ENCODE measurements at places on chromosomes 7 and 10.
A peak's percentile ranks its signal among the peaks of the same experiment; 100 is the strongest.

DNA sequence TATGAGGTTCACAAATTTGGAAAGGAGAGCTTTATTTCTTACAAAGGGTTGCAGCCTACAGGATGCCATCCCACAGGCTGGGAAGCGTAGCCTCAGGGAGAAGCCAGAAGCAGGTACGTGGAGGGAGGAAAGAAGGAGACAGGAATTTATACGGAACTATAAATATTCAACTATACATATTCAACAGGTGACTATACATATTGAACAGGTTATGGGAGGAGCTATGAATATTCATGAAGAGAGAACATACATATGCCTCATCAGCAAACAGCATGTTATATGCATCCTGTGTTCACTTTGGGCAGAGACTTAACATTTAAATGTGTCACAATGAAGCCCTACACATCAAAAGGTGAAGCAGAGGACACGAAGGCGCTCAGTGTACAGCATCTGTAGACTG is 40.5 kb upstream of the LMTK2 start:
- DNase-seq, result no peak

DNA sequence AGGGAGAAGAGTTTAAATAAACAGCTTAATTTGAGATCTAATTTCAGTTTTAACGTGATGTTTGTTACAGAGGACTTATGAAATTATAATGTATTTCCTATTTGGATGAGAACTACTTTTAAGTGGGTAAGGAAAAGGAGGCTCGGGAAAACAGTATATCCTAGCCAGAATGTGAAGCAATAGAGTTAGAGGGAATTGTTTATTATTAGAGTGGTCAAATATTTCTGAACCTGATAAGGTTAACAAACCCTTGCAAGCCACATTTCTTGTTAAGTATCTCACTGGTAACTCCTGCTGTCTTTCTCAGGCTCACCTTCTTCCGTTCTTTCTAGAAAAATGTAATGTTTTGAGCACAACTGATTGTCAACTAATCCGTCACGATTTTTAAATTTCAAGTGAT is 335.1 kb upstream of the MBL2 start:
- no peak for DNase-seq

GRCh38 chr7:157667261-157667660 is 330.5 kb downstream of the DNAJB6 start:
- DNase-seq, result no peak

DNA sequence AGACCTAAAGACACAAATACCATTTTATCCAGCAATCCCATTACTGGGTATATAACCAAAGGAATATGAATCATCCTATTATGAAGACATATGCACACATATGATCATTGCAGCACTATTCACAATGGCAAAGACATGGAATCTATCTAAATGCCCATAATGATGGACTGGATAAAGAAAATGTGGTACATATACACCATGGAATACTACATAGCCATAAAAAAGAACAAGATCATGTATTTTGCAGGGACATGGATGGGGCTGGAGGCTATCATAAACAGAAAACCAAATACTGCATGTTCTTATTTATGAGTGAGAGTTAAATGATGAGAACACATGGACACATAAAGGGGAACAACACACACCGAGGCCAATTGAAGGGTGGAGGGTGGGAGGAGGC is 3.8 kb downstream of the MACC1 start:
- no peak for DNase-seq

- DNase-seq, result no peak
Observed at GRCh38 chr10:61588770-61589211, 73.9 kb upstream of the CABCOCO1 start.

DNA sequence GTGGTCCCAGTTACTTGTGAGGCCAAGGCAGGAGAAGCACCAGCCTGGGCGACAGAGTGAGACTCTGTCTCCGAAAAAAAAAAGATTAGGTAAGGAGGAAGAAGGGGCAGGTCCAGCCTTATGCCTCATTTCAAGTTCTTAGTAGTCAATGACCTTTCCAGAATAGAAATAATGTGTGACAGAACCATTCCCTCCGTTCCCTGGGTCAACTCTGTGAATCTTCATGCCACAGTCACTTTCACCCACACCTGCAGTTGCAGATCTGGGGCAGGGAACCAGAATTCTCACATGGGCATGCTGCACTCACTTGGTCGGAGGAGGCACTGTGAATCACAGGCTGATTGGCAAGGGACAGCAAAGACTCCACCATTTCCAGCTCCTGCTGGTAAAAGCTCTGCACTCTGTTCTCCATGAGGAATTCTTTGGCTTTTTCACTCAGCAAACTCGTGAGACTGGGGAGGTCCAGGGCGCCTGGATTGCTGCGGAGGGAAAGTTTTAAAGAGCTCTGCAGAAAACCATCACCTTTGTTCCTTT is 20.7 kb downstream of the STN1 start:
- no peak for DNase-seq

GRCh38 chr10:87915406-87915805 is 52.0 kb downstream of the PTEN start:
- no peak for DNase-seq

DNA sequence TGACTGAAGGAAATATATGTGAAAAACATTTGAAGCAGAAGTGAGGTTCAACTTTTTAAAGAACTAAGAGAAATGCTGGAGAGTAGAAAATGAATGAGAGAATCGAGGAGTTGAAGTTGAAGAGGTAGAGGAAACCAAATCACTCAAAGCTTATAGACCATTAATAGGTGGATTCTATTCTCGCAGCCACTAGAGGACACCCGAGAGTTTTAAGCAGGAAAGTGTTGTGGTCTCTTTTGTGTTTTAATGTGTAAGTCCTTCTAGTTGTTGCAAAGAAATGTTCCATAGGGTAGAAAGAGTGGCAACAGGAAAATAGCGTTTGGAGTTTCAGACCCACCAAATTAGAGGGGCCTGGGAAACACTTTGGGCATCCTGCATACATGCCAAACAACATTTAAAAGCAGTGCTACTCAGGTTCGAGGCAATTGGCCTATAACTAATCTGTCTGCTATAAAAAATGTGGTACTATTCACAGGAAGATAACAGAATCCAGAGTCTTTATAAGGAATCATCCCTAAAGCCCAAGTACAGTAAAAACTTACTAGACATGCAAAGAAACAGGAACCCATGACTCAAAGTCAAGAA is 75.3 kb upstream of the TAS2R16 start:
- DNase-seq, result no peak

DNA sequence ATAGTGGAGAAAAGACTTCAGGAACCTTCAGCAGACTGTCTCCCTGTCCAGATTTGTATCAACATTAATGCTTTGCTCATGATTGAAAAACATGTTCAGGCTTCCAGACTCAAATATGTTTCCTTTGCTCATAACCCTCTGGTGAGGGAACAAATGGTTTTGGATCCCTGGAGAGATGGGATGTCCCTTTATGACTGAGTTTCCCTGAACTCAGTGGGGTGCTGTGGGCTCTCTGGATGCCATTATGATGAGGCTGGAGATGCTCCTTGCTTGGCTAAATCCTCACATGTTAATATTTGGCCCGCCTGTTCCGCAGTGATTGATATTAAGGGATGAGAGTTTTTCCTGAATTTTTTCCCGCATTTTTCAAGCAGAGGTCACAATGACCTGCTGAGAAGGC is 749.4 kb downstream of the SUGCT start:
- no peak for DNase-seq

DNA sequence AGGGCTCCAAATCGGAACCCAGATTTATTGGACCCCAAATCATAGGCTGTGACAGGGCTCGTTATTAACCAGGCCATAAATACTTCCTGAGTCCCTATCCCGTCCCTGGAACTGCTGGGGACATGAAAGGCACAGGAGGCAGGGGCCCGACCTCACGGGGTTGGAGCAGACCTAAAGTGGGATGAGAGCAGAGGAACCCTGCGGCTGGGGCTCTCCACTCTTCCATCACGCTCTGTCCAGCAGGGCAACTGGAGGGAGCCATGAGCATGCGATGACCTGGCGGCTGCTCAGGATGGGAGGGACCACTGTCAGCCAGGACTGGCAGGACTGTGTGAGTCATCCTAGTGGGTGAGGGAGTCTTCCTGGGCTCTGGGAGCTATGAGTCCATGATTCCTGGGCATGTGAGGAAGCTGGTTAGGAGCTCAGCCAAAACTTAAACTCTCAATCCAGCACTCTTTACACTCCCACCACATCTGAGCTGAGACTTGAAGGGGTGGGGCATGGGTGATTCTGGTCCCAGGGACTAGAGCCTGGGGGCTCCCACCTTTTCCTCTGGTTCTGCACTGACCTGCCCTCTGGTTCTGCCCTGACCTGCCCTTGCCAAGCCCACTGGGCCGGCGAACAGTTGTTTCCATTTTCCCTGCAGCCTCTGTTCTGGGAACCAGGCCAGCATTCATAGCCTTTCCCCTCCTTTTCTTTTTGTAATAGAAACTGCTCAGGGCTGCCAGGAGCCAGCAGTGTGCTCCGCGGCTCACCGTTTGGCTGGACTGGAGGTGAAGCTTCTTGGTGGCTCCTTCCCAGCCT is 47.1 kb downstream of the SYPL1 start:
- DNase-seq, result no peak

DNA sequence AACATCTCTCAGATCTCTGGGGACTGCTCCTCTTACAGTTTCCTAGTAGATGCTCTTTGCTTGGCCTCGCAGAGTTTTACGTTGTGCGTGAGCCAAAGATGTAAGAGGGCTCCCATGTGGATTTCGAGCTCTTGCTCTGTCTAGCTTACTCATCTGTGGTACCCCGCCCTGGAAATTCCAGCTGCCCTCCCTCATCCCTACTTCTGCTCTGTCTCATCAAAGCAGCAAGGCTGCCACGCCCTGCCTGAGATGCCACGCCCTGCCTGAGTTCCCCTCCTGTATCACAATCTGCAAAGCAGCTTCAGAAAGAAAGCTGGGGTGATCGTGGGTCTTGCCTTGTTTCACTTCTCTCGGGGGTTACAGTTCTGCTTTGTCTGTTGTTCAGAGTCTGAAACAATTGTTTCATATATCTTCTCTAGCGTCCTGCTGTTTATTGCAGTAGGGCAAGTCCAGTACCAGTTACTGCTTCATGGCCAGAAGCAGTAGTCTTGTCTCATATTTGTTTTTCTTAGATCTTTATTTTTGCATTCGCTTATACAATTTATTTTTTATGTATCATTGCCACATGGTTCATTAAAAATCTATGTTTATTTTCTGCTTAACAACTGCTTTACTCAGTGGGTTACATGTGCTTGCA is 36.1 kb upstream of the CCNY start:
- peak; percentile 34 for DNase-seq

- no peak for DNase-seq
Observed at GRCh38 chr10:24463611-24464426, 254.9 kb downstream of the KIAA1217 start.

GRCh38 chr7:32879460-32879859 is 12.1 kb downstream of the KBTBD2 start:
- DNase-seq, result peak; percentile 68

DNA sequence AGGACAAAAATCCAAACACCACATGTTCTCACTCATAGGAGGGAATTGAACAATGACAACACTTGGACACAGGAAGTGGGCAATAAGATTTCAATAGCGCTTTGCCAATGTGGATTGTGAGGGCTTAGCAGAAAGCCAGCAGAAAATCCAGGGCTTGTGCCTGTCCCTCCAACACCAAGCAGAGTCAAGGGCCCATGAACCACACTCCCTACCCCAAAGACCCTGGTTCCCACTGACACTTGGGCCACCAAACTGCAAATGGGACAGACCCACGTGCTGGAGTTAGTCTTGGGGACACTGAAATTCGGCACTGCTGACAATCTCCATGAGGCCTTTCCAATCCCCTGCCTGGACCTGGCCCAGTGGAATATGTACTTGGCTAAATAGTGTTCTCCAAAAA is 67.0 kb downstream of the GRID1 start:
- no peak for DNase-seq

DNA sequence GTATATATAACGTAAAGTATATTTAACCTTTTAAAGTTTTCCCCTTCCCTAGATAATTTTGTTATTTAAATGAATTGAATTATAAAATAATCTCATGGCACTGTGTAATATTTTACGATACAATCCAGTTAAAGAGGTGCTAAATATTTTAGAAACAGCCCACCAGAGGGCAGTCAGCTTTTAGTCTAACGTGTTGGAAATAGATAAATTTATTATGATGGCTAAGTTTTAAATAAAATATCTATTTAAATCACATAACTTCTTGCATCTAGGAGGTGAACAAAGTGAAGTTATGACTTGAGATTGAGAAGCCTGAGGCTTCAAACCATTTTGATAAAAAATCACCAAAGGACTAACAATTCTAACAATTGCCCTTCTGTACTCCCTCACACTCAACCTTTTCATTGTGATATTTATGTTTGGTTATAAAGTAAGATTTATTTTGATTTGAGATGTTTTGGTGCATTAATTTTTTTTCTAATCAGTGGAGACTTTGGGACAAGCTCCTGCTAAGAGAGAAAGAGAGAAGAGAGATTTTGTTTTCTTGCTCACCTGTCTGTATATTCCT is 171.5 kb upstream of the SP4 start:
- peak; percentile 70 for DNase-seq

- DNase-seq, result no peak
Observed at GRCh38 chr10:24694086-24694485, 29.6 kb downstream of the ARHGAP21 start.

DNA sequence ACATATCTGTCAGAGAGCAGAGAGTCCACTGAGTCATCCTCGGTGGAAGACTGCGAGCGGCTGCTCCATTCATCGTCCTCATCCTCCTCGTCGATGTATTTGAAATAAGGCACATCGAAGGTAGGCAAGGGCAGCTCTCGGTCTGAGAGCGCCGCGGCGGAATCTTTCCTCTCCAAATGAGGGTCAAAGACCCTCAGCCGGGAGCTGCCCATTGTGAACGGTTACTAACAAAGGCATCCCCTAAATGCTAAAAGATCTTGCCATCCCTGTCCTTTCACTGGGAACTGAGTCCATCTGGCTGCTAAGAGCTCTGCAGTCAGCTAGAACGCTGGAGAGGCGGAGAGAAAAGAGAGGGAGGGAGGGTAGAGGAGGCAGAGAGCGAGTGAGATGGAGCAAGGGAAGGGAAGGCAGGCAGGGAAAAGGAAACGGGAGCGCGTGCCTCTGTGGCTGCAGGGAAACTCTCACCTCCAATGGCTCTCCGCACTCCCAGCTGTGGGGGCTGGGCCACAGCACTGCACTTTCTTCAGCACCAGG is 163.4 kb downstream of the RAPGEF5 start:
- DNase-seq, result no peak

DNA sequence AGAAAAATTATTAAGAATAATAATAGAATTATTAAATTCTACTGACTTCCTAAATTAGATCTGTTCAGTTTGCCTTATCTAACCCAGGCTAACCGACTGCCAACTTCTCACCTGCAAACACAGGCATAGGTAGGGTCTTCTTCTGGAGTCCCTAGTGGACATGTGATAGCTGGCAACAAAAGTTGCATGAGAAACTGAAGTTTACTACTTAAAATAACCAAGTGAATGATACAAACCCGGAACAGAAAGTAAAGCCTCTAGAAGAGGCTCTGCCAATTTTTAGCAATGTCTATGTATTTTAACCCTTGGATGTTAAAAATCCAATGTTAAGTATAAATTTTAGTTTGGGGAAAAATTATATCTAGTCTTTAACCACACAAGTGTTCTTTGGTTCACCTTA is 37.6 kb downstream of the NDUFB2 start:
- DNase-seq, result no peak
